ENCODE measurements at places on chromosomes 11 and 22. TPM values are rescaled to one million over a fixed set of nuclear protein-coding genes. Genes with fewer than 3 reads are reported as not detected.

The SHANK3 gene
- 17.8 TPM for polyA plus RNA-seq

The CECR2 gene
- polyA plus RNA-seq, result 23.2 TPM

The PATE1 gene
- polyA plus RNA-seq, result not detected

The GRM5 gene
- polyA plus RNA-seq, result not detected

The MRGPRX4 gene
- polyA plus RNA-seq, result not detected

The OSBP2 gene
- 5.0 TPM for polyA plus RNA-seq

The NLRP14 gene
- not detected for polyA plus RNA-seq

The MRGPRF gene
- polyA plus RNA-seq, result 18.3 TPM

The RASGRP2 gene
- polyA plus RNA-seq, result 42.1 TPM

The CBLIF gene
- not detected for polyA plus RNA-seq

The TTC9C gene
- 28.2 TPM for polyA plus RNA-seq

The GLYAT gene
- polyA plus RNA-seq, result not detected

The CTSF gene
- 22.6 TPM for polyA plus RNA-seq

The GGTLC3 gene
- not detected for polyA plus RNA-seq

The SYT7 gene
- 3.3 TPM for polyA plus RNA-seq

The CDC42EP1 gene
- polyA plus RNA-seq, result 35.3 TPM

The LGALS12 gene
- polyA plus RNA-seq, result 0.37 TPM

The NDUFV1 gene
- polyA plus RNA-seq, result 151 TPM

The WNT11 gene
- polyA plus RNA-seq, result 16.6 TPM

The GUCY1A2 gene
- 5.7 TPM for polyA plus RNA-seq

The TSPO gene
- polyA plus RNA-seq, result 72.2 TPM

The CDC42BPG gene
- polyA plus RNA-seq, result 0.91 TPM

The RIBC2 gene
- 1.8 TPM for polyA plus RNA-seq

The MRGPRX3 gene
- not detected for polyA plus RNA-seq

The KIF18A gene
- 3.2 TPM for polyA plus RNA-seq

The SMIM35 gene
- 0.32 TPM for polyA plus RNA-seq

The DDX25 gene
- 0.59 TPM for polyA plus RNA-seq

The CYTH4 gene
- 5.2 TPM for polyA plus RNA-seq

The MMP8 gene
- 0.04 TPM for polyA plus RNA-seq

The UPK2 gene
- 1.3 TPM for polyA plus RNA-seq

The MMP3 gene
- polyA plus RNA-seq, result not detected

The SCN4B gene
- polyA plus RNA-seq, result 4.7 TPM

The PLAAT5 gene
- polyA plus RNA-seq, result 3.2 TPM

The DCDC1 gene
- polyA plus RNA-seq, result 0.29 TPM

The PAX6 gene
- polyA plus RNA-seq, result 0.85 TPM

The SPTY2D1 gene
- 17.1 TPM for polyA plus RNA-seq

The ANO9 gene
- 0.20 TPM for polyA plus RNA-seq

The GAB4 gene
- not detected for polyA plus RNA-seq

The ELFN2 gene
- polyA plus RNA-seq, result 1.4 TPM
